ENCODE measurements at places on chromosomes 1 and 21.

DNA sequence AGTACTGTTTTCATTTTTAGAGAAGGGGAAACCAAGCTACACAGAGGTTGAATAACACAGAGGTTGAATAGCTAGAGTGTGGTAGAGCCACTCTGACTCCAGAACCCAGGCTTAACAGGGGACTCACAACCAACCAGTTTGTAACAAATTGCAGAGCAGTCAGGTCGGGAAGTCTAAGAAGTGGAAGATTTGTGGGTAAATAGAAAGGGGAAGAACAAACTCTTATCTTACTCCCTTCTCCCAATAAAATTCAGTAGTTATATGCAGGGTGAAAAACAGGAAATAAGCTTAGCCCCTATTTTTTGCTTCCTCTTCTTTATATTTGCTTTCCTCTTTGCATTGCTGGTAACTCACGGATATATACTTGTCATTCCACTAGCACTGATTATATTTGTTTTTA, 23.2 kb downstream of the CDC42 start:
- no peak for DNase-seq

- no peak for DNase-seq
Measured at GRCh38 chr1:203147376-203147775, 19.9 kb downstream of the ADORA1 start.

DNA sequence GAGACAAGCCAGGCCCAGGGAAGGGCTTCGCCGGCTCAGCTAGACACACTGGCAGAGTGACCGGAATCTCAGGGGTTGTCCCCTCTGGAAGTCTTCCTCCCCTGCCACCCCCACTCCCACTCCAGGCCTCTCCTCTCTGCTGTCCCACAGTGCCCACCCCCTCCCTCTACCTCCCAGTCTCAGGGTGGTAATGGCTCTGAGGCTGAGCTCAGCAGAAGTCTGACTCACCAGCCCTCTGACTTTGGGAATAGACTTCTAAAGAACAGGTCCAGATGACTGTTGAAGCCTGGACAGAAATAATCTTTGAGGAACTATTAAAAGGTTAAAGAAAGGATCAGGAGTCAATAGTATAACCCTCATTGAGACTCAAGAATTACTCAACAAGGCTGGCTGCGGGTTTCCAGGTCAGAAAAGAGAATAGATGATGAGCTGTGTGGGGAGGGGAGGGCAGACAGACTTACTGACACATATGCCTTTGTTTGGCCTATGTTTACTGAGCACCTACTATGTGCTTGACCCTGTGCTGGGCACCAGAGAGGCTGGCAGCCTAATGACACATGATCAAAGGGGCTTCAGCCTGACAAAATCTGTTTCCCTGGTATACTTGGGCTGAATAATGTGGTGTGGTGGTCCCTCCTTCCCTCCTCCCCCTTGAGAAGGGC, 8.2 kb downstream of the HCRTR1 start:
- no peak for DNase-seq

DNA sequence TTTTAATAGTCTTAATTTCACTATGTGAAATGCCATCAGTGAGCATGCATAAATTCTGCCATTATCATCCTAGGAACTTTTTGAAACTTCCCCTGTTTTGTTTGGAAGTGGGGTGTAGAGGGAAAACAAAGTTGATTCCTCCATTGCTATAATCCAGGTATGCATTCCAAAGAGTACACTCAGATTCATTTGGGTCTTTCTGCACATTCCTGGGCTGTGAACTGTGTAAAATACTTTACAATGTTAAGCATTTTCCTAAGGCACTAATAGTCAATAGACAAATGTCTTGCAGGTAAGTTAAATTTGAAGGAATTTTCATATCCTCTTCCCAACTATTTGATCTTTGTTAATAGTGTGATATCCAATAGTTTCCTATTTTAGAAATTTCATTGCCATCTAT, 36.2 kb downstream of the SGIP1 start:
- no peak for DNase-seq

GRCh38 chr1:34865573-34865972, 6.0 kb upstream of the SMIM12 start:
- no peak for DNase-seq

GRCh38 chr1:116708255-116708900, 40.8 kb upstream of the IGSF3 start:
- DNase-seq: no peak

GRCh38 chr1:172742599-172743500, 83.9 kb downstream of the FASLG start:
- no peak for DNase-seq

DNA sequence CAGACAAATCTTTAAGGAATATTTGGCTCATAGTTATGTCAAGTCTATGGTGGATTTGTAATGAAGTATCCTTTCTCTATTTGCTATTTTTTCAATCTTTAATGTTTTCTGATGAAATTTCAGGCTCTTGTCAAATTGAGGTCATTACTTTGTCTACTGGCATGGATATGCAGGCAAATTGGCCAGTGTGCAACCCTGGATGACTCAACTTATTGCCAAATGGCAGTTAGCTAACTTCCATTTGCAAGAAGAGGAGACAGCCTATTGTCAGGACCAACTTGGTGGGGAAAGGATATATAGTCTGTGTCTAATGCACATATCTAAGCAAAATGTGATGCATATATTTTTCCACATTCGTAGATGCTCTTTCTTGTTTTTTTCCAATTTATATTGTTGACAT, 530.5 kb downstream of the PTBP2 start:
- no peak for DNase-seq

DNA sequence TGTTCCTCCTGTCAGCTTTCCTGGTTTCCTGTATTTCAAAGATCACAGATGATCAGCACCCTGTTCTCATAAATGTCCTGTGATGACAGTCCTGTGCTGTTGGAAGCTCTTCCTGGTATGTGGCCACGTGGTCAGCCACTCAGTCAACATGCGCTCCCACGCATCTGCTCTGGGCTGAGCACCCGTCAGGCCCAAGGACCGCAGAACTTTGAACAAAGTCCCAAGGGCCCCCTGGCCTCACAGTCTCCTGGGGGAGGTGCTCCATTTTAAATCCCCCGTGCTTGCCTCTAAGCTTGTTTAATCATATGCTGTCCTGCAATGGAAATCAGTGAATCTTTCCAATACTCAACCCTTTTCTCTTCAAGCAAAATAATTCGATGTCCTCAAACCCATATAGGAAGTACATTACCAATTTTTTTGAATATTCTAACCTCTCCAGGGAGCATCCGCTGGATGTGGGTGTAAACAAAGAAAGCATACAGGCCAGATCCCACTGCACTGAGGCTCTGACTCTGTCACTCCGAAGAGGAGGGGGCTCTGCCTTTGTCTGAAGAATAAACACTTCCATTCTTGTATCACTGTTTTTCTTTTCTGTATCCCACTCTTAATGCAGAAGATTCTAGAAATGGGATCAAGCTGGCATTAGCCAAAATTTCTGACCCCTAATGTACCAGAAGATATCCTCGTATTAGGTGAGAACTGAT, 250.3 kb downstream of the SDCCAG8 start:
- no peak for DNase-seq

DNA sequence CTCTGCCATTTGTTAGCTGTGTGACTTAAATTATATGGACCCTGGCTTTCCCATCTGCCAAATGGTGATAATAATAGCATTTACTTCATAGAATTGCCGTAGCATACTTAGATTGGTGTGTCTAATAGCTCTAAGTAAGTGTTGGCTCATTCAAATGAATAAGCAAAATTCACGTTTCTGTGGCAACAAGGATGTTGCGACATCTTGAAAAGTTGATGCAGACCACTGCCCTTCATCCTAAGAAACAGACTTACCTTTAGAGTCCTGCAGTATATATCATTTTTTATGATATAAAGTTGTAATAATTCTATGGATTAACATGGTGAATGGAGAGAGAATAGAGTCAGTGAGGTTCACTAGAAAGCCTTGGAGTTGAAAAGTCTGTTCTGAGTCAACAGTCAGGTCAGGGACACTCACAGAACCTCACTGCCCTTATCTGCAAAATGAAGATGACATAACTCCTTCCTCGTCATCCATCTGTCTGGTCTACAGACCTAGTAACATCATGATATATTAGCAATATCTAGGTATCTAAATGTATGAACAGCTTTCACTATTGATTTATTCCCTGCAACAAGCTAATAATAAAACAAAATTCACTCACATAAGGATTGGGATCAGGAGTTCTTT, 167.3 kb upstream of the C8B start:
- DNase-seq: no peak

- no peak for DNase-seq
Measured at GRCh38 chr1:245406426-245406825, 251.6 kb downstream of the KIF26B start.

- no peak for DNase-seq
Measured at GRCh38 chr1:91799159-91799558, 86.8 kb downstream of the TGFBR3 start.

DNA sequence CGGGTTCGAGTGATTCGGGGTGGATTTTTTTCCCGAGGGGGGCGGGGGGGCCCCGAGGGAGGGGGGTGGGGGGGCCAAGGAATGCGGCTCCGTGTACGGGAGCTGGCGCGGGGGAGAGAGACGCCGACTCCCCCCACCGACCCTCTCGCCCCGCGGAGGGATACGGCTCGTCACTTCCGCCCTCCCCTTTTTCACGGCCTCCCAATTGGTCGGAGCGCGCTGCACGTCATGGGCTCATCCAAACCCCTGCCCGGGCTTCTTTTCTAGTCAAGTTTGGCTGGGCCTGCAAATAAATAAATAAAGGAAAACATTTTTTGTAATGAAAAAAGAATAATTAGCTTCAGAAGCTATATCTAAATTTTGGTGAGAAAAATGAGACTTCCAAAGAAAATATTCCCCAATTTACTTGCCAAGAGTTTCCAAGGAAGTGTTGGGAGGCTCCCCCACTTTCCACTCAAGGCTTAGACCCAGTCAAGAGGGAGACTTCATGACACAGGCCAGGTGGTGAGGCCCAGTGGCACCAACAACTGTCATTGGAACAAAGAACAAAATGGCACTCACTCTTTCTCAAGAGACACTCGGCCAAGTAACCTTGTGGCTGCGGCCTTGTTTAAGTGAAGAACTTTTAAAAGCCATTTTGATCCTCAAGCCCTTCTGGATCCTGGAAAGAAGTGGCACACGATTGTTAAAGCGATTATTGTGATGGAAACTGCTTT, at the start of gene POGZ:
POGZ (minus strand) TSS at position 164 of the 716 bp plus-strand sequence. CDS start 17,290 bp downstream, outside the sequence.
- DNase-seq: peak; percentile 96

DNA sequence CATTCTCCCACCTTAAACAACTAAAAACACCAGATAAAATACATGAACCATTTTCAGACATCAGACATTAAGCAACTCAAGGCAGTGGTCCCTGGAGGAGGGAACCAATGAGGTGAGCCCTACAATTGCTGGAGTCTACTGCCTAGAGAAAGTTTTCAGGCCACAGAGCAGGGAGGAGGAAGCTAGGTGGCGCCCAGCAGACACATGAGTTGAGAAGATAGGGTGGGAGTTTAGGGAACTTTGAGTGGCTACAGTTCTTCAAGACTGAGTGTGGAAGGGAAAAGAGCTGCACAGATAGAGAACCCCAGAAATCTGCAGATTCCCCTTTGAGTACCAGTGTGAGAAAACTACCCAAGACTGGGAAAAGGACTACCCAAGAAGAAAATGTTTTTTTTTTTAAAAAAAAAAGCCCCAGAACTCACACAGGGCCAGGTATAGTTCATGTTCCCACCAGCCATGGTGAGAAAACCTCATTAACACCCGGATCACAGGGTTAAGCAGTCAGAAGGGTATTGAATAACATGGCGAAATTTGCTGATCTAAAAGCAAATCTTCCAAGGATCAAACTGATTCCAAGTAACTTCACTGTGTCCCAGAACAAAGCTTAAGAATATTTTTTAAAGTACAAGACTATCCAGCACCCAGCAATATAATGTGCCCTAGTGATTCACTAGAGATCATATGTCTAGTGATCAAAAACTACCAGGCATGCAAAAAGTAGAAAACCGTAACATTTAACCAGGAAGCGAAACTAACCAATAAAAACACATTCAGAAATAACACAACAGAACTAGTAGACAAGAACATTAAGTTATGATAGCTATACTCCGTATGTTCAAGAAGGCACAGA, 12.0 kb downstream of the ALDH9A1 start:
- DNase-seq: no peak

DNA sequence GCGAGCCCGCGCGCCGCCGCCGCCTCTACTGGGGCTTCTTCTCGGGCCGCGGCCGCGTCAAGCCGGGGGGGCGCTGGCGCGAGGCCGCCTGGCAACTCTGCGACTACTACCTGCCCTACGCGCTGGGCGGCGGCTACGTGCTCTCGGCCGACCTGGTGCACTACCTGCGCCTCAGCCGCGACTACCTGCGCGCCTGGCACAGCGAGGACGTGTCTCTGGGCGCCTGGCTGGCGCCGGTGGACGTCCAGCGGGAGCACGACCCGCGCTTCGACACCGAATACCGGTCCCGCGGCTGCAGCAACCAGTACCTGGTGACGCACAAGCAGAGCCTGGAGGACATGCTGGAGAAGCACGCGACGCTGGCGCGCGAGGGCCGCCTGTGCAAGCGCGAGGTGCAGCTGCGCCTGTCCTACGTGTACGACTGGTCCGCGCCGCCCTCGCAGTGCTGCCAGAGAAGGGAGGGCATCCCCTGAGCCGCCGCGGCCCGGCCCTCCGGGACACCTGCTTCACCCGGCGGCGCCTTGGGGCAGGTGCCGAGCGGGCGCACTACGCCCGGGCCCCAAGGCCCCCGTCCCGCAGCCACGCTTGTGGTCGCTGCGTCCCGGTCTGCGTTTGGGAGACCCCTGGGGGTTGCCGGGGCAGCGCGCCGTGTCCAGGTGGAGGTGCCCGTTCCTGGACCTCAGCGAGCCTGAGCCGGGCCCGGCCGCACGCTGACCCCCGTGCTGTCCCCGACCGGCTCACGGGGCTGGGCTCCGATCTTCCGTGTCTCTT, 944 bp downstream of the B3GALT6 start:
- no peak for DNase-seq

DNA sequence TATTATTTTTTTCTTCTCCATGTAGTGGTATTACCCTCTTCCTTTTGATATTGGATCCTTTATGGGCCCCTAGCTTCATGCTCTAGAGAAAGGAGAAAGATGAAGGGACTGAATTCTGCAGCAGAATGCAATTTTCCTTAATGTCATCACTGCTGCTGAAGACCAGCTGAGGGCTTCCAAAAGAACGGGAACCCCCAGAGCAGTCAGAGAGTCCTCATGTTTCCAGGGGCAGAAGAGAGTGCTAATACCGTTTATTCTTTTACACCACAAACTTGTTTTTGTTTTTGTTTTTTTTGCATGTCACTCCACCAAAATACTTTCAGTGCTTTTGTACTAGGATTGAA, 21.1 kb upstream of the TBX15 start:
- DNase-seq: no peak

GRCh38 chr1:162305969-162306368, 70.7 kb downstream of the SPATA46 start:
- DNase-seq: no peak

DNA sequence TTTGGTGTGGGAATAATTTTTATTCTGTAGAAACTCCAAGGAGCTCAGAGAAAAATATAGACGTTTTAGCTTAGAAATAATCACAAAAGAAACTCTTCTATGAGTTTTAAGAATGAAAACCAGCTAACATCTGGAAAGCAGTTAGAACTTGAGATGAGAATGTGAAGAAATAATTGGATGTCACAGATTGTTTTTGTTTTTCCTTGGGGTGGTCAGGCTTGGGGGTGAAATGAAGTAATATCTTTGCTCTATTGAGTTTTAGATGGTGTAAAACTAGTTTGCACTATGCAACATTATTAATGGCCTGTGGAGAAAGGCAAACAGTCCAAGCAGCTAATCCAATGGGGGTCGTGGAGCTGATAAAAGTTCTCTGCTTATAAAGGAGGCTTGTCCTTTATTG, 101.2 kb downstream of the FMN2 start:
- no peak for DNase-seq
